ENCODE measurements at places on chromosomes 13 and 19.

GRCh38 chr13:23202383-23202782 lies 21.6 kb downstream of the SGCG start:
- DNase-seq = no peak

- DNase-seq = no peak
These were observed 1.0 kb downstream of the EFNA2 start for GRCh38 chr19:1286487-1287353.

DNA sequence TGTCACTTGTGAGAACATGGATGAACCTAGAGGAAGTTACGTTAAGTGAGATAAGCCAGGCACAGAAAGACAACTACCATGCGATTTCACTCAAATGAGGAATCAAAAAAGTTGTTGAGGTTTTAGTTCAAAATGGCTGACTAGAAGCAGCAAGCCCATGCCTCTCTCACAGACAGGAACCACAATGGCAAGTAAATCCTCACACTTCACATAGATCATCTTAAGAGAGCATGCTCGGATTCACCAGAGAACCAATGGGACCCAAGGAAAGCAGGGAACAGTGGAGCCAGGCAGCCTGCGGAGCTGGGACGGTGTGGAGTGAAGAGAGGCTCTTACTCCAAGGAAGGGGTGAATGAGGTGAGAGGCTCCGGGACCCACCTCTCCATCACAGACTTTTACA lies 581.0 kb downstream of the UQCRFS1 start:
- DNase-seq = no peak

GRCh38 chr13:114110091-114110829 lies 22.2 kb downstream of the RASA3 start:
- peak; percentile 66 for DNase-seq

DNA sequence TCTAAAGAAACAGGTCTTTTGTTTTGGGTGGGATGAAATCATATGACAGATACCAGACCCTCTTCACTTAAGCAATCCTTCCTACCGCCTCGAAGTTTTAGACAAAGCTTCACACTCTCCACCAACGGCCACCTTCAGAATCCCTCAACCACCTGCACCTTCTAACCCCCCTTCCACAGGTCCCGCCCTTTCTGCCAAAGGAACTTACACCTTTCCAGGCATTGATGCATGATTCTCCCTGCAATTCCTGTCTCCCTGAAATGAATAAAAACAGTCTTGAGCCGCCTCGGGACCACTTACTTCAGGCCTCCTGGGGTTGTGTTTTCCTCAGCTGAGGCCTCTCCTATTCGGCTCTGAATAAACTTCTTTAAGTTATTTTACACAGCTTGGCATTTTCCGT lies 859 bp downstream of the ZNF433 start:
- DNase-seq = no peak

- DNase-seq = no peak
These were observed 10.5 kb upstream of the KLK4 start for GRCh38 chr19:50921426-50922316.

DNA sequence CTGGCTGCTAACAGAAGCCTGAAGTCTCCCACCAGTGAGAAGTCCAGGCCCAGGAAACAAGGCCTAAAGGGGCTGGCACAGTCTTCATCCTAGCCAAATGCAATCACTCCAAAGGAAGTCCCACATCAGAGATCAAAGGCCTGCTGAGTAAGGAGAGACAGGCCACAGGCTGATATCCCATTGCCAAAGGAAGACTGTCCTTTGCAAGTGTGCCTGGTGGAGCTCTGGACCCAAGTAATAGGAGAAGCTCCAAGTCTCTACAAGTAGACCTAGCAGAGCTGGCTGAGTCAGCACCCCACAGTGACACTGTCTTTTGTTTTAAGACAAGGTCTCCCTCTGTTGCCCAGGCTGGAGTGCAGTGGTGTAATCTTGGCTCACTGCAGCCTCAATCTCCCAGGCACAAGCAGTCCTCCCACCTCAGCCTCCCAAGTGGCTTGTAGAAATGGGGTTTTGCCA lies 4.5 kb downstream of the DBP start:
- no peak for DNase-seq

GRCh38 chr13:25887962-25888655 lies 163.7 kb downstream of the SHISA2 start:
- no peak for DNase-seq
